ENCODE measurements at places on chromosomes 13 and 19.

- DNase-seq = peak; percentile 80
- H3K36me3 ChIP-seq = no peaks in the 10 kb centered on the region
- H3K4me3 ChIP-seq = no peak overlapping the region
- H3K27me3 ChIP-seq = no peaks in the 10 kb centered on the region
Observed at GRCh38 chr13:75226092-75226491, 255.9 kb downstream of the TBC1D4 start.

- no peaks in the 10 kb centered on the region for H3K36me3 ChIP-seq
- no peaks in the 10 kb centered on the region for H3K27me3 ChIP-seq
- H3K27ac ChIP-seq = no peak overlapping the region
- no peak overlapping the region for H3K4me3 ChIP-seq
- H3K4me1 ChIP-seq = no peaks in the 10 kb centered on the region
- DNase-seq = no peak
Observed at GRCh38 chr13:43629691-43630480, 156.9 kb downstream of the ENOX1 start.

GRCh38 chr13:27476943-27477703 is 26.8 kb upstream of the MTIF3 start:
- no peaks in the 10 kb centered on the region for H3K36me3 ChIP-seq
- DNase-seq = no peak
- no peaks in the 10 kb centered on the region for H3K4me1 ChIP-seq
- H3K4me3 ChIP-seq = no peak overlapping the region

GRCh38 chr13:93625536-93625935 is 398.9 kb downstream of the GPC6 start:
- no peak overlapping the region for H3K4me3 ChIP-seq
- H3K27ac ChIP-seq = no peak overlapping the region
- H3K27me3 ChIP-seq = no peaks in the 10 kb centered on the region
- no peak for DNase-seq
- H3K36me3 ChIP-seq = no peaks in the 10 kb centered on the region

DNA sequence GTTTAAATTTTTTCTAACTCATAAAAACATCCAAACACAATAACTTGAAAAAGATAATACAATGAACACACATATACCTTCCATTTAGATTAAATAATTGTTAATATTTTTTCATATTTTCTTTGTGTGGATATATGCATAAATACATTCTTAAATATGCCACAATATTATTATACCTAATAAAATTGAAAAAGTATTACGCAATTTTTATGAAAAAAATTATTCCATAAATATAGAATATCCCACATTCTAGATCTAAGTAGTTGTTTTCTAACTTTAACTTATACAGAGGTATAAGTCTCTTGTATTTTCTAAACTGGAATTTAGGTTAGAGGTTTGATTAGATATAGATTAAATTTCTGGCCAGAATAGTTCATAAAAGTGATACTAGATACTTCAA is 34.3 kb downstream of the POU4F1 start:
- H3K27me3 ChIP-seq = no peaks in the 10 kb centered on the region
- no peak overlapping the region for H3K4me3 ChIP-seq
- no peaks in the 10 kb centered on the region for H3K36me3 ChIP-seq
- no peaks in the 10 kb centered on the region for H3K4me1 ChIP-seq

- no peak overlapping the region for H3K4me3 ChIP-seq
- no peaks in the 10 kb centered on the region for H3K27me3 ChIP-seq
- no peaks in the 10 kb centered on the region for H3K36me3 ChIP-seq
- H3K27ac ChIP-seq = no peak overlapping the region
Observed at GRCh38 chr19:24081056-24081455, 5.9 kb upstream of the ZNF254 start.

DNA sequence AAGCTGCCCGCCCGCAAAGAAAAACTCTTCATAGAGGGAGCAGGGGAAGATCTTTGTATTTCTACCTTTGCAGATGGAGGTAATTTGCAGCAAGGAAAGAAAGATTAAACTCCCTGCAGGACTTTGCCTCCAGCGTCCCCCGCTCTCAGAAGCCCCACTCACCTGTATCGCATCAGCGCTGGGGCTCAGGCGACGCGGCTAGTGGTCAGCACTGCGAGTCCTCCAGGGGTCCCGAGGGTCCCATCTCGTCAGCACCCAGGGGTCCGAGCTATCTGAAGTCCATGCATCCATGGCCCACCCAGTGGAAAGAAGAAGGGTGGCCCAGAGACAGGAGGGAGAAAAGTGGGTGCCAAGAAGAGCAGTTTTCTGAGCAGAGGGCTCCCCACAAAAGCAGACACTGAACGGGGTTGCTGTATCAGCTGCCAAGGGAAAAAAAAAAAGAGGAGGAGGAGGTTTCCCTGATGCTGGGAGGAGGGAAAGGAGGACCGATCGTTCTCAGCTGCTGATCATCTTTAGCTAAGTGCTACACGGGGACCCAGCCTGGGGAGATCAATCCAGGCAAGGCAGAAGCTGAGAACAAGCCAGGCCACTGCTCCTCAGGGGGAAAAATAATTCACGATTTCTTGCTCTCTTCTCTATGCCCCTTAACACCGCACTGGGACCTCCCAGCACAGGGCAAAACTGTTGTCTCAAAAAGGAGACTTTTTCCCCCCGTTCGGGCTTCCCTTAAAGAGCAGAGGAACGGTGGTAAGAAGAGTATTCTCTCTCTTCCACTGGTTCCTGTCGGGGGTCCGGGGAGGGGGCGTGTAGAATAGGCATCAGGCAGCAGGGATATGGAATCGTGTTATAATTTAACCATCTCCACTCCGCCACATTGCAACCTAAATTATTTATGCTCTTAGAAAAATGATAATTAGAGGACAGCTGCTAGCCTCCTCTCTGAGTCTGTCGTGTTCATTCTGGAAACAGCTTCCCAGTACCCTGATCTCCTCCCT is 117.7 kb upstream of the CACNA1A start:
- H3K4me1 ChIP-seq = peaks cover 2% of the 10 kb centered on the region
- no peaks in the 10 kb centered on the region for H3K36me3 ChIP-seq
- H3K27ac ChIP-seq = no peak overlapping the region
- no peak for DNase-seq
- H3K4me3 ChIP-seq = no peak overlapping the region

Data from mesendoderm (in vitro differentiated cells).